NT2/D1 (cell line): ENCODE measurements at places on chromosomes 2 and 18.

- no peak for DNase-seq
Observed at GRCh38 chr2:9678544-9678943, 47.7 kb upstream of the YWHAQ start.

- no peak for DNase-seq
Observed at GRCh38 chr2:240390091-240391073, 45.1 kb upstream of the GPC1 start.

DNA sequence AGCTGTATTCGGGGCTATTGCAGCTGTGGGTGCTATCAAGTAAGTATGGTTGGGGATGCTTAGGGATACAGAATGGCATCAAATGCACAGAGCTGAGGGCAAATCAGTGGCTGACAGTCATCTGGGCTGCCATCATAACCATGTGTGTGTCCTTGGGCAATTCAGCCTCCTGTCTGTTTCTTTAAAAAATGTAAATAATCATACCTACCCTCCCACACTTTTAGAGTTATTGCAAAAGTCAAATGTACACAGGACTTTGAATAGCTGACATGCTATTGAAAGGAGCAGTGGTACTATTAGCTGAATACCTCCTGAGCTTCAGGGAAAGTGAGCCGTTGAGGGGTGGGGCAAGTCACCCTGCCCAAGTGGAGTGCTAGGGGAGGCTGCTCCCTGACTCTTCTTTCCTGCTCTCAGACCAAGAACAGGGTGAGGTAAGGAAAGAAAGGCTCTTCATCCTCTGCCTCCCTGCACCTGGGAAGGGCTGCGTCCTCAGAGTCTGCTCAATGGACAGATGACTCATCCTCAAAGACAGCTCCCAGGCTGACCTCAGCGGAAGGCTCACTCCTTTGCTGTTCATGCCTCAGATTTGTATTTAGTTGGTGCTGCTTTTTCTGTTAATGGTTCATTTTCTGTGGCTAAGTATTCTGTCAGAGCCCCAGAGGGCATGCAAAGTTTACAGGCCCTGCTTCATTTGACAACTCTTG lies 54.9 kb upstream of the BZW1 start:
- peak; percentile 28 for DNase-seq

DNA sequence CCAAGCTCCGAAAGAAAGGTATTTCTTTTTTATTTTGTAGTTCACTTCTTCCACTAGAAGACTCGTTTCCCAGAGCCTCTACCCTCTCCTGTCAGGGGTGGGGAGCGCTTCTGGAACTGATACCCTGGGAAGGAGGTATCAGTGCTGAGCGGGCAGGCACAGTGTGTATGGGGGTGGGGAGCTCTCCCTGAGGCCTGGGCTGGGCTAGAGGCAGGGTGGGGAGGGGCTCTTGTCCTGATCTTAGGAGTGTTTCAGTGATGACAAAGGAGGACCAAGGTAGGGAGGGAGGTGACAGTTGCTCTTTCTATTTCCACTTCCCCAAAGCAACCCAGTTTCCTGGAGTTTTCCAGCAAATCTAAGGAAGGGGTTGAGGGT lies 65.4 kb downstream of the ARHGAP25 start:
- no peak for DNase-seq

DNA sequence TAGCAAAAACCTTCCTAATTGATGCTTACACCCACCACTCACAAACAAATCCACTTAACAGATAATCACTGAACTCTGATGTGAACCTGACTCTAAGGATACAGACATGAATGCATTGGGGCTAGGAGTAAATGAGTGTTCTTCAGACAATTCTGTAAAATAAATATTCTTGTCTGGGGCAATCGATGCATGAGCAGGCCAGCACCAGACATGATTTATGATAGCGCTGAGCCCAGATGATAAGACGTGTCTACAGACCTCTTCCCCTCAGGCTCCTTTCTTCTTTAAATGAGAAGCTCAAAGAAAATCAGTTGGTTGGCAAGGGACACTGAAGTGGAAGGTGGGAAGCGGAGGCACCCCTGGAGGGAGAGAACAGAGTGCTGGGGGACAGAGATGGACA lies 27.3 kb upstream of the BIN1 start:
- DNase-seq: no peak

DNA sequence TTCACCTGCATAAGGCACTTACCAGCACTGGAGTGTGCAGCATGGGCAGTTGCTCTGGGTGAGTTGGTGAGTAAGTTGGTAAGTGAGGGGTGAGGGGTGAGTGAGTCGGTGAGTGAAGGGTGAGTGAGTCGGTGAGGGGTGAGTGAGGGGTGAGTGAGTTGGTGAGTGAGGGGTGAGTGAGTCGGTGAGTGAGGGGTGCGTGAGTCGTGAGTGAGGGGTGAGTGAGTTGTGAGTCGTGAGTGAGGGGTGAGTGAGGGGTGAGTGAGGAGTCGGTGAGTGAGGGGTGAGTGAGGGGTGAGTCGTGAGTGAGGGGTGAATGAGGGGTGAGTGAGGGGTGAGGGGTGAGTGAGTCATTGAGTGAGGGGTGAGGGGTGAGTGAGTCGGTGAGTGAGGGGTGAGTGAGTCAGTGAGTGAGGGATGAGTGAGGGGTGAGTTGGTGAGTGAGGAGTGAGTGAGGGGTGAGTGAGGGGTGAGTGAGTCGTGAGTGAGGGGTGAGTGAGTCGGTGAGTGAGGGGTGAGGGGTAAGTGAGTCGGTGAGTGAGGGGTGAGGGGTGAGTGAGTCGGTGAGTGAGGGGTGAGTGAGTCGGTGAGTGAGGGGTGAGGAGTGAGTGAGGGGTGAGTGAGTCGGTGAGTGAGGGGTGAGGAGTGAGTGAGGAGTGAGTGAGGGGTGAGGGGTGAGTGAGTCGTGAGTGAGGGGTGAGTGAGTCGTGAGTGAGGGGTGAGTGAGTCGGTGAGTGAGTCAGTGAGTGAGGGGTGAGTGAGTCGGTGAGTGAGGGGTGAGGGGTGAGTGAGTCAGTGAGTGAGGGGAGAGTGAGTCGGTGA lies 17.1 kb downstream of the THAP4 start:
- DNase-seq: no peak

DNA sequence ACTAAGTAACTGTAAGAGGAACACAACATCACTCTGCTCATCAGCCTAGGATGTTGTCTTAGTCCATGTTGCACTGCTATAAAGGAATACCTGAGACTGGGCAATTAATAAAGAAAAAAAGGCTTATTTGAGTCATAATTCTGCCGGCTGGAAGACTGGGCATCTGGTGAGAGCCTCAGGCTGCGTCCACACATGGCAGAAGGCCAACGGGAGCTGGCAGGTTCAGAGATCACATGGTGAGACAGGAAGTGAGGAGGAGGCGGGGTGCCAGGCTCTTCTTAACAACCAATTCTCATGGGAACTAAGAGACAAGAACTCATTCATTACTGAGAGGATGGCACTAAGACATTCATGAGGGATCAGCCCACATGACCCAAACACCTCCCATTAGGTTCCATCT lies 46.8 kb downstream of the EPG5 start:
- no peak for DNase-seq

GRCh38 chr2:226993171-226993570 lies 157.3 kb downstream of the RHBDD1 start:
- DNase-seq: no peak

DNA sequence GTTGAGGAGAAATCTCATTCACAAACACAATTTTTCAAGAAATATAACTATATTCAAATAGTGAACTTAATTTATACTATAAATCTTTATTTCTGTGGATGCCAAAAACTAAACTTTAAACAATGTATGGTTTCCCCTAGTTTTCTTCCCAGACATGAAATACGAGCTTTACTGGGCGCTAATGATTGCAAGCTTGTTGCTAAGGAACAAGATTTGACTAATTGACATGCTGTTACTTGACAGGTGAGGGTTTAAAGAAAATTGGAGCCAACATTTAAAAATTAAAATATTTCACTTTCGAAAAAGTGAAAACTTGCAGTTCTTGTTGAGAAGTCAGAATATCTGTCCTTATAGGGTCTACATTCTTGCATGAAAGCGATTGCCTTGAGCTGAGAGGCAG lies 381.0 kb downstream of the MEIS1 start:
- no peak for DNase-seq

DNA sequence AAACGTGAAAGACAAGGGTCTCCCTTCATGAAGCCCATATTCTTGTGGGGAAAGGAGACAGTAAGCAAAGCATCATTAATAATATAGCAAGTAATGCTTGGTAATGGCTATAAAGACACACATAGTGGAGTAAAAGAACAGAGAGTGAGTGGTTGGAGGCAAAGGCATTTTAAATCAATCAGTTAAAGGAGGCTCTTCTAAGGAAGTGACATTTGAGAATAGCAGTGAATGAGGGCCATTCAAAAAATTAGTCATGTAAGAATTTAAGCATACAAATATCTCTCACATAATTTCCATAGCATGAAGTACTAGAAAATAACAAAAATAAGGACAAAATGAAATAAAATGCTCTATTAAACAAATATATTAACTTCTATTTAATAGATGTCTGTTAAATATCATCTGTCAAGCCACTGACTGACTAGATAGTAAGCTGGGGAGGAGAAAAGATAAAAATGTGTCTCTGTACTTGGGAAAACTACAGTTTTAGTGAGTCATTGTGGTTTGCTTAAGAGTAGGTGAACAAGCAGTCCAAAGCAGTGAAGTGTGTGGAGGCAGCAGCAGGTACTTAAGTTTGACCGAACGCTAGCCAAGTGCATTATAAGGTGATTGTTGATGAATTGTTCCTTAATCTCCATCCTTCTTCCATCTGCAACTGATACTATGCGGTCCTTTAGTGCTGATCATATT lies 160.1 kb downstream of the PARD3B start:
- DNase-seq: no peak

DNA sequence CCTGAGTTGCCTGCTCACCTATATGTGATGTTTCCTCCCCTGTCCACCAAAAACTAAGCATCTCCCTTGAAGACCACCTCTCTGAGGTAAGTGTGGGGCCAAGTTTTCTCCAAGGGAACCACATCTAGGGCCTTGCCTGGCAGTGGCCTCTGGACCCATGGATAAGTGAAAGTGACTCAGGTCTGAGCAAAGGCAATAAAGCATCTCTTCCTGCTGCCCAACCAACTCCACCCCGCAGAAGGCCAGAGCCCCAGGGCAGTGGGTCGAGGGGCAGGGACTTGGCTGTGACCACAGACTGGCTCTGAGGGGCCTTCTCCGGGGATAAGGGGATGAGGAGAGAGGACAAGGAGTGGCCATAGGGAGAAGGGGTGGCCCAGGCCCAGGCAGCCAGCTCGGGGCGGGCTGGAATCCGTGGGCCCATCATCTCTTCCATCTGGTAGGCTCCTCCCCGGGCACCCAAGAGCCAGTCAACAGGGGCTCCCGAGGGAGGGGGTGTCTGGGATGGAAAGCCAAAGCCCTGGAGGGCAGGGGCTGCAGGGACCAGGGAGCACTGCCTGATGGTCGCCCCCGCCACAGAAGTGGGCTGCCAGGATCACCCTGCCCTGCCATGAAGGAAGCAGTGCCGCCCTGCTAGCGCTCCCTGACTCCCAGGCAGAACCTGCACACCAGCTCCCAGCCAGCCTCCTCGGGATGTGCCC lies 33.4 kb downstream of the EMX1 start:
- DNase-seq: no peak

- DNase-seq: no peak
Observed at GRCh38 chr2:157182204-157182709, 75.2 kb upstream of the GALNT5 start.

DNA sequence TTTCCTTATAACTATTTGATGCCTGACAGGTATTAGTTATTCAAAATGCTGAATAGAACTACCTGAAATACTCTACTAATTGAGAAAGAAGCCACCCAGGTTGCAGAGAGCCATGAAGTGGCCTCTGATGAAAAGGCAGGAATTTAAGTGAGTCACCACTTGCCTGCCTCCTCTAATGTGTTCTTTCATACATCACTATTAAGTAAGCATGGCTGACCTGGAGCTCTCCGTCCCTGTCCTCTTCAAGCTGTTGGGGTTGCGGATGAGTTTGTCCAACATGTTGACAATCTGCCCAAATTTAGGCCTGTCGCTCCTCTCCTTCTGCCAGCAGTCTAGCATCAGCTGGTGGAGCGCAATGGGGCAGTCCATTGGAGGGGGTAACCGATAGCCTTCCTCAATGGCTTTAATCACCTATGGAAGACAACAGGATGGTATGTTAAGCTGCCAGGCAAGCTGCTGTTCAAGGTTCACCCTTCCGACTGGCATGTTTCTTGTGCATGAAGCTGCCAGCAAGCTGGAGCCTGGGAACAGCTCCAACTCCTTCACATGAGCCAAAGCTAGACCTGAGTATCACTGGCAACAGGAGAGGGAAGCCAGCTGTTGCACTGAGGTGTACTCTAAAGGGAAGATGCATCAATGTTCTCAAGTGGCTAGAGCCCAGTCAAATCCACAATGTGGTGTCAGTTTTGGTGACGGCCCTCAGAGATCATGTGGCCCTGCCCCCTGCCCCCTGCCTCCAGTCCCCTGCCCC lies 142.2 kb downstream of the EPHA4 start:
- no peak for DNase-seq

- no peak for DNase-seq
Observed at GRCh38 chr18:61076986-61077385, 256.2 kb upstream of the CDH20 start.

DNA sequence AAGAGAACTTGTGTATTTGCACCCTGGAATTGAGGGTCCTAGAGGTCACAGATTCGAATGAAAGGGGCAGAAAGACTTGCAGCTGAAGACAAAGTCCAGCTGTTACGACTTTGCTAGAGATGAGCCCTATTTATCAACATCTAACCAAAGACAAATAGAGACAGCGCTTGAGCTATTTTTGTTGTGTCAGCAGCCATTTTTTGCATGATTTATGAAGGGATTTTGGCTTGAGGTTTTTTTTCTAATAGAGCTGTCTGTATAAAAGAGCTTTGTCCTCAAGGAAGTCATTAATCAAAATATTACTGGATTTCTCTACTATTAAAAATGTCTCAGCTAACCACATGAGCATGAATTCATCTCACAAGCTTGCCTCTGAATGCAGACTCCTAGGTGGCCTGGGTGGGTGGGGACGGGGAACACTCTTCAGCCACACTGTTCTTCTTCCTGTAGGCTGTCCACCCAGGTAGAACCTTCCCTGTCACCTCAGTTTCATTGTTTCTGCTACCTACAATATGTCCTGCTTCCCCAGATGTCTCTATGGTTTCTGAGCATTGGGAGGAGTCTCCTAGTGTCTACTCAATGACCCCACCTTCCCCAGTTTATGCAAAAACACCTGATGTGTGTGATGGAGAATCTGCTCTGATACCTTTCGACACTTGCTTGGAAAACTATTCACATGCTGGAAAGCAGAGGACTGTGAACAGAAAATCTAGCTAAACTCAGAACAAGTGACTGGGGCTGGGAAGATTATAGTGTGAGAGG lies 7.2 kb upstream of the CD226 start:
- no peak for DNase-seq

- DNase-seq: no peak
Observed at GRCh38 chr2:171410101-171410500, 23.7 kb downstream of the METTL8 start.

DNA sequence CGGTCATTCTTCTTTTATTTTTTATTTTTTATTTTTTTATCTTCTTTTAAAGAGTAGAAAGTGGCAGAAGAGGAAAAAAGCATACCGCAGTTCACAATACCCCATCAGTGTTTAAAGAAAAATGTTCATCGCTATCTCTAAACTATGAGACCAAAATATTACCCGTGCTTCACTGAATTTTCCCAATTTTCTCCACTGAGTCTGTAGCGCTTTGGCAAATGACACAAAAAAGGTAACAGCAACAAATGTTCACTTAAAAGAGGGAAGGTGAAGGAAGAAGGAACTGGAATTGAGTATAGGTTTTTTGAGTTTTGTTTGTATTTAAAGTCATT lies 15.1 kb upstream of the RIOK3 start:
- no peak for DNase-seq
